ENCODE measurements at places on chromosomes 13 and 19.

DNA sequence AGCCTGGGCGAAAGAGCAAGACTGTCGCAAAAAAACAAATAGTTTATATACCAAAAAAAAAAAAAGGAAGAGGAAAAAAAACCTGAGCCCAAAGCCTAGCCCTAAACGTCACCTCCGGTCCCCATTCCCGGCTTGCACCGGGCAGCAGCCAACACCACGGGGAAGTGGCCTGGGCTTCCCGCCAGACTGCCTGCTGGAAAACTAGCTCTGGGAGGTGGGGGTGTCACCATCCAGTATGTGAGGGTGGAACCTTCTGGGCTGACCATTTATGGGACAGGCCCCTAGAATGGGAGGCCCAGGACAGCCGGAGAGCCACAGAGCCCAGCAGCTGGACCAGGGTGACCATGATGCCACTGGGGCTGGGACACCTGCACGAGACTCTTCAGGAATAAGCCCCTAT is 37.3 kb downstream of the IL12RB1 start:
- peak; percentile 95 for DNase-seq

GRCh38 chr13:41465241-41465847 is 8.0 kb downstream of the RGCC start:
- DNase-seq: peak; percentile 95

DNA sequence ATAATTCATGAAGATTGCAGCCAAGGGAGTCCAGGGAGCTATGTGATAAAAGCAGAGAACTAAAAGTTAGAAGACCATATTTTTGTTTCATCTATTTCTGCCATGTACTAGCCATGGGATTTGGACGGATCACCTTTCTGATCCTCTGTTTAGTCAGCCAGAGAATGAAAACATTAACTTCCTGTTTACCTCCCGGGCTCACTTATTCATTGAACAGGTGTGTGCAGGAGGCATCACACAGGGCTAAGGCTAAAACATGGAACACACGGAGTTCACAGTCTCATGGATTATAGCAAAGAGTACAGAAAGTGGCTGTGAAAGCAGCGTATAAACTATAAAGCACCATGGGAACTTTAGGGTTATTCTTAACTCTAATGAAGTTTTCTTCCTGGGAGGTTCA is 96.8 kb downstream of the GPR12 start:
- DNase-seq: peak; percentile 82

DNA sequence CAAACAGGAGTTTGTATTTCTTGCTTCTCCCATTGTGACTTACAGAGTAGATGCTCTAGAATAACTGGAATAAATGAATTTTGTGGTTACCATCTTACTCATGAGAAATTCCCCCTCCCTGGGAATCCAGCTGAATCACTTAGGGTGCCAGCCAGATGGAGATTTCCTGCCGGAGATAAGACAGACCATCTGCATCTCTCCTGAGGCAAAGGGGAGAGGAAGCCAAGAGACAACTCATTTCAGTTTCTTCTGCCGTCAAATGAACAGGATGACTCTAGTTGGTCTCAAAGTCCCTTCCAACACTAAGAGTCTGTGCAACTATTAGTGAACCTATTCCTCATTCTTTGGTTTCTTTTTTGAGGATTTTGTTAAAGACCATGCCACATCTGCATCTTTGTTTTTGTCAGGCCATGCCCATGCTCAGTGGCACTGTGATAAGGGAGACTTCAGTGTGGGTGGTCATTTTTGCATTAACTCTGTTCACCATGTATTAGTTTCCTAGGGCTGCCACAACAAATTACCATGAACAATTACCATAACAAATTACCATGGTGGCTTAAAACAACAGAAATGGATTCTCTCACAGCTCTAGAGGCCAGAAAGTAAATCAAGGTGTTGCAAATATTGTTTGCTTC is 112.8 kb downstream of the NDFIP2 start:
- DNase-seq: no peak

GRCh38 chr19:35459414-35460082 is 11.5 kb downstream of the FFAR2 start:
- peak; percentile 75 for DNase-seq

- DNase-seq: no peak
These were observed 30.3 kb upstream of the CEACAM1 start for GRCh38 chr19:42558450-42559150.

DNA sequence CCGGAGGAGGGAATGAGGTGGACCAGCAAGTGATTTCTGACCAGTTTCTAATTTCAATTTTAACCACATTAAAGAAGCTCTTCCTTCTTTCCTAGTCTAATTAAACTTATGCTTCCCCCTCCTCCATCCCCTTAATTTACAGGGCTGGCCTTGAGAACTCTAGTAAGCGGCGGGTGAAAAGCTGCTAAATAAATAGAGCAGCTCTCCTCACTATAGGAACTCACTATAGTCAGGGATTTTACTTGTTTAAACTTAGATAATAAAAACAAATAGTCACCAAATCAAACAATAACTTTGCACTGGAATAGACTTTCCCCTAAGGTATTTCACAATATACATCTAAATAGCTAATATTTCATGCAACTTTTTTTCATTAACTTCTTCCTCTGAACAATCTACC is 1838.2 kb upstream of the PRR20A start:
- no peak for DNase-seq

DNA sequence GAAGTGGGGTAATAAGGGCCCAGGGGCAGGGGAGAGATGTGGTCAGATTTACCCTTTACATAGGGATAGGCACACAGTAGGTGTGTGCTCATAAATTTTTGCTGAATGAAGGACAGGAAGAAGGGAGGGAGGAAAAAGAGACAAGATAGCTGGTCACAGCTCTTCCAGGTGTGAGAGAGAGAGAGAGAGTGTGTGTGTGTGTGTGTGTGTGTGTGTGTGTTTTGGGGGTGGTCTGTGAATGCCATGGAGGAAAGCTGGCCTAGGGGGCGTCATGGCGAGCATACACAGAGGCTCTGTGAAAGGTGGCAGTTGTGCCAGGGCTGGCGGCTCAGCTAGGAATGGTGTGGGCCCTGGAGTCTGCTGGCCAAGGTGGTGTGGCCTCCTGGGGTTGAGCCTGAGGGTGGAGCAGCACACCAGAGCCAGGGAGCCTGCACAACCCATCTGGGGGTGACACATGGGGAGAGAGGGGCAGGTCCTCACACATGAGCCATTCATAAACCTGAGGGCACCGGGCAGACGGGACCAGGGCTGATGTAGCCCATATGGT is 6.0 kb upstream of the PRX start:
- no peak for DNase-seq

All from dermis microvascular lymphatic vessel endothelial cell (primary cell).